ENCODE measurements at places on chromosomes 12 and 14.

- H3K27ac ChIP-seq: no peak overlapping the region
- DNase-seq: no peak
- H3K36me3 ChIP-seq: no peaks in the 10 kb centered on the region
- H3K27me3 ChIP-seq: no peaks in the 10 kb centered on the region
- no peaks in the 10 kb centered on the region for H3K4me1 ChIP-seq
Observed at GRCh38 chr14:82385048-82385447, 851.4 kb upstream of the SEL1L start.

- DNase-seq: no peak
- peaks cover 12% of the 10 kb centered on the region for H3K4me1 ChIP-seq
- H3K27ac ChIP-seq: peak overlapping the region; percentile 56
- peak overlapping the region; percentile 63 for H3K4me3 ChIP-seq
- no peaks in the 10 kb centered on the region for H3K36me3 ChIP-seq
Observed at GRCh38 chr14:65170318-65170717, 68.0 kb upstream of the MAX start.

DNA sequence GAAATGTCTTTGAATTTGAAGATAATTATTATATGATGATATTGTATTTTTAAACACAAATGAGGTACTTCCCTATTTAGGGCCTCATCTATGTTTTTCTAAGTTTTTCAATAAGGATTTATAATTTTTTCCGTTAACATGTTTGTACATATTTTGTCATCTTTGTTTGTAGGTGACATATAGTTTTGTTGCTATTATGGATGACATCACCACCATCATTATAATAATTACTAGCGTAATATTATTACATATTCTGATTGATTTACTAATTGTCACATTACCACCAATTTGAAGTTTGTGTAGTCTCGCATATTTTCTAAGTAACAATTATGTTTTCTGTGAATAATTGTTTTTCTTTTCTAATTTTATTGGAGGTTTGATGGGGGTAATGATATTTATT lies 147.2 kb upstream of the DAAM1 start:
- no peak overlapping the region for H3K4me3 ChIP-seq
- DNase-seq: no peak
- H3K4me1 ChIP-seq: no peaks in the 10 kb centered on the region
- H3K27ac ChIP-seq: no peak overlapping the region
- H3K36me3 ChIP-seq: no peaks in the 10 kb centered on the region

- no peaks in the 10 kb centered on the region for H3K4me1 ChIP-seq
- H3K27ac ChIP-seq: no peak overlapping the region
- DNase-seq: peak; percentile 17
- no peaks in the 10 kb centered on the region for H3K27me3 ChIP-seq
- no peak overlapping the region for H3K4me3 ChIP-seq
Observed at GRCh38 chr14:61132894-61133293, 148.2 kb downstream of the TMEM30B start.

GRCh38 chr14:50013198-50013918 lies 103.0 kb downstream of the VCPKMT start:
- no peaks in the 10 kb centered on the region for H3K4me1 ChIP-seq
- no peaks in the 10 kb centered on the region for H3K27me3 ChIP-seq
- no peak for DNase-seq
- H3K36me3 ChIP-seq: no peaks in the 10 kb centered on the region

DNA sequence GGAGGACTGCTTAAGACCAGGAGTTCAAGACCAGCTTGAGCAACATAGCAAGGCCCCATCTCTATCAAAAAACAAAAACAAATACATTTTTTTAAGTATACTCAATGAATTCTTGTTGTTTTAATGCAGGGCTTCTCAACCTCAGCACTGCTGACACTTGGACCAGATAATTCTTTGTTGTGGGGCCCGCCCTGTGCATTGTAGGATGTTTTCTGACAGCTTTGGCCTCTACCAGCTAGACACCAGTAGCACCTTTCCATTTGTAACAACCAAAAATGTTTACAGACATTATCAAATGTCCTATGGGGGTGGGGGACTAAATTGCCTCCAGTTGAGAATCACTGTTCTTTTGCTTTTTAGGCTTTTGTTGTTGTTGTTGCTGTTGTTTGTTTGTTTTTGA lies 128.1 kb upstream of the MDM1 start:
- H3K27ac ChIP-seq: no peak overlapping the region
- DNase-seq: no peak
- H3K4me1 ChIP-seq: peaks cover 19% of the 10 kb centered on the region
- no peaks in the 10 kb centered on the region for H3K36me3 ChIP-seq

DNA sequence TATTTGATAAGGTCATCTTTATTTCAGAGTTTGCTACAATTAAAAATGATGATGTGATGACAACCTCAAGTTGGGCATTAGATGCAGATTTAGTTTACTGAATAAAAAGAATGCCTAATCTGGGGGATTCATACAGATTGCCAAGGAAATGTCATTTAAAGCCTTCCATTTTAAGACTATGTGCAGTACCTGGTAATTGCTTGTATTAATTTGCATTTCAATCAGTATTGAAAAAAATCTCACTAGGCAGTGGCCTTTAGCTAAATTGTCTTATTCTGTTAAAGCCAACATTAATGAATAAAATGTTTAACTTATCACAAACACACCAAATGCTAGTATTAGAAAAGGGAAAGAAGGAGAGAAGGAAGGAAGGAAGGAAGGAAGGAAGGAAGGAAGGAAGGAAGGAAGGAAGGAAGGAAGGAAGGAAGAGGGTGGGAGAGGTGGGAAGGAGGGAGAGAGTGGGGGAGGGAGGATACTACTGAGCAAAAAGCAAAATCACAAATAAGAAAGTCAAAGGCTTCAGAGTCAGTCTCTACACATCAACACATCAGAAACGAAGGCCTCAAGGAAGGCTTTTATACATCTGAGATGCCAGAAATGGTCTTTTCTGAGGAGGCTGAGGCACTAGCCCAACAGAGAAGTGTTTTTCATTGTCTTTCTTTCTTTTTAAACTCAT lies 271.1 kb upstream of the CLEC14A start:
- no peaks in the 10 kb centered on the region for H3K4me1 ChIP-seq
- H3K4me3 ChIP-seq: no peak overlapping the region
- H3K36me3 ChIP-seq: no peaks in the 10 kb centered on the region
- H3K27me3 ChIP-seq: no peaks in the 10 kb centered on the region
- no peak for DNase-seq
- no peak overlapping the region for H3K27ac ChIP-seq

DNA sequence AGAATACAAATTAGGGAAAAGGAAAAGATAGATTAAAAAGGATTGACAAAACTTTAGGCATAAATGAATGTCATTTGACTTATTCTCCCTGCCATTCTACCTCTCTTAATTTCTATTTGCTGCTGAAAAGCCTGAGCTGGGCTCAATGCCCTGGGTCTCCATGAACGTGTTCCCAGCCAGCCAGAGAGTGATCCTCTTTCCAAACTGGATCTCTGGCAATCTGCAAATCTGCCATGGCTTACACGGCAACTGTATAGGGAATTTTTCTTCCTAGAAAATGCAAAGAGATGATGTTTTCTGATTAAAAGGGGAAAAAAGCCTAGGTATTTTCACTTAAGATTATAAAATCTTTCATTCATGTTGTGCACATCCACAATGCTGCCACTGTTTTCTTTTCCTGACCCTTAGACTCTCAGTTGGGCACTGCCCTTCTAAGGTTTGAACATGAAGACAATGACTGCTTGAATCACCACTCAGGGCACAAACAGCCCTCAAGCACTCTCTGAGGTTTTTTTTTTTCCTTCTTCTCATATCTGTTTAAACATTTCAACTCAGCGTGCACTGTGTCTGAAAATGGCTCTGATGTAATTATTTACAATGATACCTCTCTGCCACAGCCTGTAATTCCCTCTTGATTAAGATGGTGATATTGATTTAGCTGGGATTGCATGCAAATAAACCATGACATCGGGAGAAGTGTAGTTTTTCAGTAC lies 60.3 kb downstream of the DACT1 start:
- no peaks in the 10 kb centered on the region for H3K4me1 ChIP-seq
- H3K36me3 ChIP-seq: no peaks in the 10 kb centered on the region
- no peak for DNase-seq
- no peaks in the 10 kb centered on the region for H3K27me3 ChIP-seq
- no peak overlapping the region for H3K4me3 ChIP-seq

DNA sequence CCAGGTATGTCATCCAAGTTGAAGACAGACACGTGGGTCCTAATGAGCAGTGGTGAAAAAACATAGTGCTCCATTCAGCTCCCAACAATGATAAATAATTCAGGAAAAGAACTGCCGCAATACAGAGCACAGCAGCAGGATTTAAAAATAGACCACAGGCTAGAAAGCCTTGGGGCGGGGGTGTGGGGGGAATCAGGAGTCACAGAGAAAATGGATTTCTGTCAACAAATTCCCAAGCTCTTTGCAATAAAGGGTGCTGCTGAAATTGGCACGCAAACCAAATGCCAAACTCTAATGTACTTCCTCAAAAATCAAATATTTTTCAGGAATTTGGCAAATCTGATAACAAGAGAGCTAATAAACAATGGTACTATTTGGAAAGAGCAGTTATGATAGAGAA lies 58.6 kb downstream of the R3HDM2 start:
- no peaks in the 10 kb centered on the region for H3K4me1 ChIP-seq
- no peak overlapping the region for H3K4me3 ChIP-seq
- DNase-seq: no peak
- H3K27ac ChIP-seq: no peak overlapping the region
- no peaks in the 10 kb centered on the region for H3K27me3 ChIP-seq

- H3K27ac ChIP-seq: no peak overlapping the region
- no peaks in the 10 kb centered on the region for H3K4me1 ChIP-seq
- peaks cover 9% of the 10 kb centered on the region for H3K27me3 ChIP-seq
- no peak overlapping the region for H3K4me3 ChIP-seq
- H3K36me3 ChIP-seq: no peaks in the 10 kb centered on the region
Observed at GRCh38 chr14:92223025-92223424, 99.9 kb upstream of the SLC24A4 start.

DNA sequence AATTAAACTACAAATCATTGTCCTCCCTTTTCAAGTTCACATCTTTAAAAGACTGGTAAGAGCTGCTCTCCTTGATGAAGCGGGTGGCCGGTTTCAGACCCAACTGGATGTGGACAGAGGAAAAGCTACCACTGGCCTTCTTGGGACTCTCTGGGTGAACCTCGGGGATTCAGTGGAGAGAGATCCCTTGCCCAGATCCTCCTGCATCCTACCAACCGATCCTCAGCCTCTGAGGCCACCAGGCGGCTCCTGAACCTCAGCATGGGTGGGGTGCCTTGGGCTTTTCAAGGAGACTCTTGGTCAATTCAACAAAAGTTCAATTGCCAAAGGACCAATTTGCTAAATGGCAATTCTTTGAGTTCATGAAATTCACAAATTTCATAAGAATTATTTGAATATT lies 84.5 kb downstream of the ZFP36L1 start:
- no peaks in the 10 kb centered on the region for H3K27me3 ChIP-seq
- no peak for DNase-seq
- no peak overlapping the region for H3K27ac ChIP-seq
- H3K36me3 ChIP-seq: no peaks in the 10 kb centered on the region
- peaks cover 3% of the 10 kb centered on the region for H3K4me1 ChIP-seq
- H3K4me3 ChIP-seq: no peak overlapping the region

GRCh38 chr12:131389054-131390013 lies 321.6 kb upstream of the SFSWAP start:
- no peak overlapping the region for H3K4me3 ChIP-seq
- H3K36me3 ChIP-seq: no peaks in the 10 kb centered on the region
- no peak for DNase-seq
- peaks cover 3% of the 10 kb centered on the region for H3K27me3 ChIP-seq
- H3K4me1 ChIP-seq: peaks cover 11% of the 10 kb centered on the region

GRCh38 chr12:25970082-25970481 lies 11.6 kb downstream of the RASSF8 start:
- no peaks in the 10 kb centered on the region for H3K36me3 ChIP-seq
- H3K27ac ChIP-seq: no peak overlapping the region
- DNase-seq: no peak
- H3K4me3 ChIP-seq: no peak overlapping the region

DNA sequence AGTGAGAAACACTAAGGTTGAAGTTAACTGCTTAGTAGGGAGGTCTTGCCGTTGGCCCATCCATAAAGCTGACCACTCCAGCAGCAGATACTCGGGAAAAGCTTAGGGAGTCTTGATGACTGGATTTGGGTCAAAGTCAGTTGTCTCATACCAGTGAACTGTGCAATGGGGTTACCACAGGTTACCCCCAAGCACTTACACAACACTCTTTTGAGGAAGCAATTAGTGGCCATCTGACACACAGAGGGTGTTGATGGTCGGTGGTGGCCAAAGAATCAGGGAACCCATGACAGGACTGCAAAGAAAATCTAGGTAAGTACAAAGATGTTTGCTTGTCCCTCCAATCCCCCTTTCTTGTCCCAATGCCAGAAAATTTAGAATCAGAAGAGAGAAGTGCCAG lies 410.2 kb downstream of the APAF1 start:
- H3K27ac ChIP-seq: no peak overlapping the region
- H3K36me3 ChIP-seq: no peaks in the 10 kb centered on the region

GRCh38 chr14:100861188-100861936 lies 35.4 kb downstream of the MEG3 start:
- no peaks in the 10 kb centered on the region for H3K4me1 ChIP-seq
- no peaks in the 10 kb centered on the region for H3K36me3 ChIP-seq
- no peak for DNase-seq

DNA sequence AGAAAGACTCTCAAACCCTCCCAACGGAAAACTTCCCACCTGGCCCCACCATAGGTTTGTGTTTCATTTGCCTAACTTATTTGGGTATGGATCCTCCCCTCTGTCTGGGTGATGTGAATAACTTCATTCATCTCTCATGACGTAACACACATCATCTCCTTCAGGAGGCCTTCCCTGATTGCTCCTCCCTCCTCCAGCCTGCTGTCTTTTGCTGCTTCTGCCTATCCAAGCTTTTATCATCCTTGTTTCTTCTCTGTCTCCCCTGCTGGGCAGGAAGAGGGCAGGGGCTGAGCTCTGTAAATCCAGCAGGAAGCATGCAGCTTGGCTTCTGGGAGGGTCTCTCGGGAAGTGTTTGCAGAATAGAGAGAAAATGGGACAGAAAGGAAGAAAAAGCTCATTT lies 766.0 kb upstream of the TBX3 start:
- no peak overlapping the region for H3K4me3 ChIP-seq
- H3K27me3 ChIP-seq: peaks cover 52% of the 10 kb centered on the region
- no peak overlapping the region for H3K27ac ChIP-seq
- no peak for DNase-seq

GRCh38 chr12:5489760-5490406 lies 58.0 kb downstream of the NTF3 start:
- no peaks in the 10 kb centered on the region for H3K4me1 ChIP-seq
- H3K36me3 ChIP-seq: no peaks in the 10 kb centered on the region
- DNase-seq: no peak
- H3K27me3 ChIP-seq: no peaks in the 10 kb centered on the region

DNA sequence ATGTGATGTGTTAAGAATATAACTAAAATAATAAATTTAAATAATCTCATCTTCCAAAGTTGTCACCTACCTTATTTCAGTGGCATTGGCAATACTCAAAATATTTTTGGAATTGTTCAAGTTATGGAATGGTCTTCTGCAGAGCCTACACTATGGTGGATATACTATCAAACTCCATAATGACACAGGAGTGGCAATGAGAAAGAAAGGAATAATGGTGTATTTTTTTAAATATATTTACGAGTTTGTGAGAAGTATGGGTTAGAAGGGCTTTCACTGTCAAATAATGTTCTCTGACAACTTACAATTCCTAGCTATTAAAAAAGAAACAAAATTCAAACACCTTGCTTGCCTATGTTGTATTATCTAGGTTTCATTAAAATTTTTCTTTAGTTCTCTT lies 38.1 kb downstream of the HEATR5A start:
- no peak overlapping the region for H3K27ac ChIP-seq
- peaks cover 6% of the 10 kb centered on the region for H3K4me1 ChIP-seq
- peaks cover 4% of the 10 kb centered on the region for H3K36me3 ChIP-seq
- H3K27me3 ChIP-seq: no peaks in the 10 kb centered on the region
- no peak overlapping the region for H3K4me3 ChIP-seq

- no peaks in the 10 kb centered on the region for H3K27me3 ChIP-seq
- H3K4me3 ChIP-seq: no peak overlapping the region
- no peaks in the 10 kb centered on the region for H3K36me3 ChIP-seq
- H3K27ac ChIP-seq: no peak overlapping the region
- peaks cover 65% of the 10 kb centered on the region for H3K4me1 ChIP-seq
- DNase-seq: no peak
Observed at GRCh38 chr12:132485619-132486018, 4.3 kb upstream of the FBRSL1 start.
